ENCODE measurements at places on chromosomes 4 and X.

- no peak for DNase-seq
Measured at GRCh38 chrX:13891377-13892140, 74.7 kb upstream of the GPM6B start.

GRCh38 chr4:2964706-2965258, 1.4 kb downstream of the GRK4 start:
- DNase-seq, result no peak

- DNase-seq, result no peak
Measured at GRCh38 chrX:133654811-133655210, 239.5 kb upstream of the GPC4 start.

DNA sequence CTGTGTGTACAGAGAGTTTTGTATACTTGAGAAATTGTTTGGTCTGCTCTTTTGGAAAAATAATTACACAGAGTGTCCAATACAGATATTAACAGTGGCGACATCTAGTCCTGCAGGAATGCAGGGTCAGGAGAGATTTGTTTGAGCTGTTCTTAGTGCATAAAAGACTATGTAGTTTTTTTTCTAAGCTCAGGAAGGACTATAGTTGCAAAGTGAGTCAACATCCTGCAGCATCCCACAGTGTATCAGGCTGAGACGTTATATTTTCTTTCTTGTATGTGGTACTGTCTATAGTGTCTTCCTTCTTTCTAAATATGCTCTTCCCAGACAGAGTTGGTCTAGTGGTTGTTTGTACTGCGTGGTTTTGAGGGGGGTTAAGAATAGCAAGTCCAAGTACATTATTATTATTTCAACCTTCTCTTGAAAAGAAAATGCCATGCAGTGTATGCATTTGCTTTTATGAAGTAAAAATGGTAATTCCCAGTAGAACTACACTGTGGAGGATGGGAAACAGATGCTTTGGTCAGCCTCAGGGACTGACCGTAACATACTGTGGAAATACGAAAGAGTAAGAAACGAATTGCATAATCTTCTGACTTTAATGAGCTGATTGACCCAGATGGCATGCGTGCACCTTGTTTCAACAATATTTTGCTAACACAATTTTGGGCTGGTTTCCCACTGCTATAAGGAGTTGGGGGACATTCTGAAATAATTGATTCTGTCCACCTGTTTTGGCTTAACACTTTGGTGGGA, 67.4 kb downstream of the DMP1 start:
- DNase-seq, result no peak

DNA sequence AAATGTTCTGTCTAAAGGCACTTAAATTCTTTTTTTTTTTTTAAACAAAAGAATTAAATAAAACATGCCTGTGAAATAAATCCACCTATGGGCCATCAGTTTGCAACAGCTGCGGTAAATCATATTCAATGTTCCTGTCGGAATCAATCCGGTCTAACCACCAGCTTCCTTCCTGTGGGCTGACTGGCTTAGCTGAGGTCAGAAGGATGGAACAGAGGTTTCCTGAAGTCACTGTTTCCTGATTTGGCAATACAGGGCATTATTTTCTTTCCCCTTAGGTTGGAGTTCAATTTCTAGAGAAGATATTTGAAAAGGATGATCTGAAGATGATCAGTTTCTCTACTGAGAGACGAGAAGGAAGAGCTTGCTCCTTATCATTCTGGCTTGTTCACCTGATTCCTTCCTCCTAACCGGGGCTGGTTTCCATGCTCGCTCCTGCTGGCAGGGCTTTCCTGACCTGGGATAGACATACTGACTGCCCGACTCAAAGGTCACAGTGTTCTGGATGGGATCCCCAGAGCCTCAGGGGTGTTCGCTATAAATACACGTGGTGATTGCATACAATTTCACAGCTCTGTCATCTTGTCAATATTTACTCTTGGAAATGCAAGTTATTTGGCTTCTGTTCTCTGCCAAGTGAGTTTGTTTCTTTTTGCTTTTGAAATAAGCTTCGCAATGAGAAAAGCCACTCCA, 21.7 kb downstream of the PDLIM3 start:
- no peak for DNase-seq
